ENCODE measurements at places on chromosomes 2 and 18. TPM values are rescaled to one million over a fixed set of nuclear protein-coding genes. Genes with fewer than 3 reads are reported as not detected.
A peak's percentile ranks its signal among the peaks of the same experiment; 100 is the strongest.

- peaks cover 4% of the 10 kb centered on the region for H3K36me3 ChIP-seq
- H3K4me3 ChIP-seq = no peak overlapping the region
- no peak overlapping the region for H3K27ac ChIP-seq
These were observed 535 bp downstream of the HOXD3 start for GRCh38 chr2:176157499-176158185.

DNA sequence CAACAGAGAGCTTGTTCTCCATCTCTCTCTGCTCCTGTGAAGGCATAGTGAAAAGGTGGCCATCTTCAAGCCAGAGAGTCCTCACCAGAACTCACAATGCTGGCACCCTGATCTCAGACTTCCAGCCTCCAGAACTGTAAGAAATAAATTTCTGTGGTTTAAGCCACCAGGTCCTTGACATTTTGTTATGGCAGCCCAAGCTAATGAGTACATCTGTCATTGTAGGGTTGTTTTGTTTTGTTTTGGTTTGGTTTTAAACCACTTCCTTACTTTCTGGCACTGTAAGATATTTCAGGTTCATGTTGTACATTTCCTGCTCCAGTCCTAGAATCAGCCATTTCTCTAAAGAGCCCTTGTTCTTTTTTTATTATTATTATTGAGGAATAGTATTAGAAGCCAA lies 171.2 kb downstream of the CPS1 start:
- no peaks in the 10 kb centered on the region for H3K4me1 ChIP-seq
- no peak overlapping the region for H3K4me3 ChIP-seq
- no peak overlapping the region for H3K27ac ChIP-seq
- DNase-seq = no peak
- H3K36me3 ChIP-seq = no peaks in the 10 kb centered on the region
- H3K27me3 ChIP-seq = no peaks in the 10 kb centered on the region

GRCh38 chr18:33578518-33579348 lies 714 bp downstream of the ASXL3 start:
- H3K36me3 ChIP-seq = no peaks in the 10 kb centered on the region
- peak; percentile 65 for DNase-seq
- H3K27me3 ChIP-seq = no peaks in the 10 kb centered on the region
- peak overlapping the region; percentile 84 for H3K4me3 ChIP-seq
- H3K27ac ChIP-seq = peak overlapping the region; percentile 86

- DNase-seq = no peak
- no peak overlapping the region for H3K4me3 ChIP-seq
- no peaks in the 10 kb centered on the region for H3K36me3 ChIP-seq
- H3K4me1 ChIP-seq = no peaks in the 10 kb centered on the region
- no peaks in the 10 kb centered on the region for H3K27me3 ChIP-seq
These were observed 381.0 kb downstream of the MTX2 start for GRCh38 chr2:176650104-176650837.

DNA sequence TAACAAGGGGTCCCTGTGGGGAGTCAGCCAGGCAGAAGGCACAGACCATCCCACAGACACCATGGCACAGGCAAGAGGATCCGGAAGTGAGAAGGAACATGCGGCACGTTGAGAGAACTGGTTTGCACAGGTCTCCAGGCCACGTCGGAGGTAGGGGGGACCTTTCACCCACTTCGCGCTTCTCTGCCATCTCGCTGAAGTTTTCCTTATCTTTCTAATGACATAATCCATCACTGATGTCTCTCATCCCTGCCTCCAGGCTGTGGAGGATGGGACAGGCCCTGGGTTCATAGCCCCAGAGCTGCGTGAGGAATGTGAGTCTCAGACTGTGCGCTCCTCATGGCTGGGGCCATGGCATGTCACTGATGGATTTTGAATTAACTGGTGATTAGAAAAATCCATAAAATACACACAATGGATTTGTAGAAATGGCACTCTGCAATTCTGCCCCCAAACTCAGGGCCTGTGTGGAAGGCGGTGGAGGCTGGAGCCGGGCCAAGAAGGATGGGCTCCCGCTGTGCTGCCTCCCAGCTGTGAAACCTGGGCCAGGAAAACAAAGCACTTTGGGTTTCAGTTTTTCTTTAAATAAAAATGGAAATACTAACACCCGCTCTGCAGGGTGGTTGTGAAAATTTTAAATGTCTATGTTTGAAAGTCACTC lies 113.3 kb upstream of the ALKAL2 start:
- H3K27me3 ChIP-seq = no peaks in the 10 kb centered on the region
- no peak overlapping the region for H3K4me3 ChIP-seq
- no peaks in the 10 kb centered on the region for H3K4me1 ChIP-seq
- no peak overlapping the region for H3K27ac ChIP-seq
- no peaks in the 10 kb centered on the region for H3K36me3 ChIP-seq

DNA sequence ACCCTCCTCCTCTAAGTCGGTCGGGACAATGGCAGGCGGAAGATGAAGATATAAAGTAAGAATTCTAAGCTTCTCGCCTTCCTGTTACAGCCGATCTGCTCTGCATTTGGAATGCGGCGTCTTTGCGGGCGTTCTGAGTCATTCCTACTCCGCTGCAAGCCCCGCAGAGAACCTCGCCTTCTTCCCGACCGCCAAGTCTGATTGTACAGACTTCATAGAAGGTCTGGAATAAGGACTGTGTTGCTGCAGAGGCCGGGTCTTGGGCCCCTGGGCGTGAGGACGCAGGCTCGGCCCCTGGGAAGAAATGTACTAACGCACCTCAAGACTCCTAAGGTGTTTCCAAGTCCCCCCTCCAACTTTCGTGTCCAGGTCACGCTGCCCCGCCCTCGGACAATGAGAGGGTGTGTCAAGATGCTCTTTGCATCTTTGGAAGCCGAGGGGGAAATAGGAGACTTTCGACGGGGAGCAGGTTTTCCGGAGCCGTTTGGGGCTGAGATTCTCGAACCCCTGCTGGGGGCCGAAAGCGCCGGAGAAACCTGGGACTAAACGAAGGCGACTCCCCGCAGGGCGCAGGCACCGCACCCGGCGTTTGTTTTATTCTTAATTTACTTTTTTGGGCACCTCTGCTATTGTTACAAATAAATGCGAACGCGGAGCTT lies 12.7 kb upstream of the PAX3 start:
- H3K4me3 ChIP-seq = no peak overlapping the region
- no peak overlapping the region for H3K27ac ChIP-seq
- H3K36me3 ChIP-seq = no peaks in the 10 kb centered on the region
- no peak for DNase-seq

ELOA2 gene
- total RNA-seq = not detected

DNMT3A gene
- total RNA-seq = 33.6 TPM

All from ascending aorta (tissue), 2 donors.